ENCODE measurements at places on chromosomes 6 and 20.

DNA sequence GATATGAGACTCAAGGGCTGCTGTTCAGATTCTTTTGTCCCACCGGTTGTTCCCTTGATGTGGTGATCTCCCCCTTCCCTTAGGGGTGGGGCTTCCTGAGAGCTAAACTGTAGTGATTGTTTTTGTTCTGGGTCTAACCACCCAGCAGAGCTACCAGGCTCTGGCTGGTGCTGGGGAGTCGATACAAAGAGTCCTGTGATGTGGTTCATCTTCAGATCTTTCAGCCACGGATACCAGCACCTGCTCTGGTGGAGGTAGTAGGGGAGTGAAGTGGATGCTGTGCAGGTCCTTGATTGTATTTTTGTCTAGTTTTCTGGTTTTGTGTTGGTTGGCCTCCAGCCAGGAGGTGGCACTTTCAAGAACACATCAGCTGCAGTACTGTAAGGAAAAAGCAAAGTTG lies 801.6 kb downstream of the EPHA7 start:
- DNase-seq = no peak

GRCh38 chr6:3432416-3432815 lies 24.4 kb downstream of the SLC22A23 start:
- DNase-seq = no peak

DNA sequence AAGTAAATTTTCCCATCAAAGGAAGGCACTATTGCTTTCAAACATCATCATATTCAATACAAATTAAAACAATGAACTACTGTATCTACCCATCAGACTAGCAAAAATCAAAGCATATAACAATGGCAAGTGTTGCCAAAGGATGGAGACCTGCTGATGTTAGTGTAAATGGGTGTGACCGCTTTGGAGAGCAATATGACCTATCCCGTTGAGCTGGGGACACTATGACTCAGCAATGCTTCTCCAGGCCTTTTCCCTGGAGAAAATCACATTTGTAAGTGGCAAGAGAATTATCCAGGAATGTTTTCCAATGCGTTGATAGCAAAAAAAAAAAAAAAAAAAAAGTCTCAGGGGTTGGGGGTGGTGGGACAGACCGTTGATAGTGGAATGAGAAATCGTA lies 46.1 kb downstream of the PHACTR3 start:
- DNase-seq = no peak

GRCh38 chr6:22550971-22551670 lies 18.2 kb upstream of the HDGFL1 start:
- DNase-seq = no peak

Data from posterior cingulate gyrus (tissue), 11 donors.